Activated CD8-positive, alpha-beta memory T cell treated with anti-CD3 and anti-CD28 coated beads, Interleukin-2, amount 10 ng/mL, durations not matched to agents 7 days and 5 days (primary cell): ENCODE measurements at places on chromosomes 1 and 21. TPM values are rescaled to one million over a fixed set of nuclear protein-coding genes. Genes with fewer than 3 reads are reported as not detected.

Gene FMO1
- total RNA-seq = not detected

Gene DMBX1
- not detected for total RNA-seq

Gene MAP3K21
- 1.9 TPM for total RNA-seq

Gene CHODL
- total RNA-seq = 0.32 TPM

Gene NR1I3
- total RNA-seq = not detected

Gene PRR9
- not detected for total RNA-seq

Gene GNG4
- total RNA-seq = 0.53 TPM

Gene S100A7
- not detected for total RNA-seq

Gene TDRD5
- total RNA-seq = not detected

Gene TMPRSS2
- not detected for total RNA-seq

Gene FLG2
- total RNA-seq = not detected

Gene ZNF593OS
- total RNA-seq = not detected

Gene NUF2
- total RNA-seq = 64.9 TPM

Gene KIAA1614
- 0.07 TPM for total RNA-seq

DNA sequence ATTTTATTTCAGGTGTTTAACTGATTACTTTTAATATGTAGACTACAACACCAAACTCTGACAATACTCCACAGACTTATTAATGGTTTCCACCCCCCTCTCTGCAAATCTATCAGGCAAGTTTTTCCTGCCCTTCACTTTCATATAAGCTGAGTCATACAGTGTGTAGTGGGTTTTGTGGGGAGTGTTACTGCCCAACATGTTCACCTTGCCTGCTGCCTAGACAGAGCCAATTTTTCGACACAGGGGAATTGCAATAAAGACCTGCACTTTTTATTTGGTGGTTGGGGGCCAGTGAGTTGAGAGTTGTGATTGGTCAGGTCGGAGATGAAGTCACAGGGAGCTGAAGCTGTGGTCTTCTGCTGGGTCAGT, 119.7 kb downstream of the PPIAL4G start:
- peak; percentile 75 for DNase-seq

- peak; percentile 77 for DNase-seq
These were observed 100.4 kb upstream of the ZNF281 start for GRCh38 chr1:200510228-200510623.

- DNase-seq = no peak
These were observed 10.1 kb upstream of the NTPCR start for GRCh38 chr1:232940262-232940661.

DNA sequence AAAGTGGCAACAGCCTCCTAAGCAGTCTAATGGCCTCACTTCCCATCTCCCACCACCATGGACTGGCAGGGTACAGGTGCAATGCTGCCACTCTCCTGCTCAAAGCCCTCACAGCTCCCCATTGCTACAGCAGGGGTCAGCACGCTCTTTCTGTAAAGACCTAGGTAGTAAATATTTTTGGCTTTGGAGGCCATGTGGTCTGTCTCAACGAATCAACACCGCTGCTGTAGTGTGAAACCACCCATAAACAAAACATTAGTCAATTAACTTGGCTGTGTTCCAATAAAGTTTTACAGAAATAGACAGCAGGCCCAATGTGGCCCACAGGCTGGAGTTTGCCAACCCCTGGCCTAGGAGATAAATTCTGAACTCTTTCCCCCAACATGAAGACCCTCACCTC, 44.6 kb upstream of the TMEM125 start:
- no peak for DNase-seq

GRCh38 chr1:222521299-222522104, 26.4 kb downstream of the HHIPL2 start:
- DNase-seq = no peak

GRCh38 chr1:232788235-232788872, 16.9 kb upstream of the MAP10 start:
- DNase-seq = no peak

DNA sequence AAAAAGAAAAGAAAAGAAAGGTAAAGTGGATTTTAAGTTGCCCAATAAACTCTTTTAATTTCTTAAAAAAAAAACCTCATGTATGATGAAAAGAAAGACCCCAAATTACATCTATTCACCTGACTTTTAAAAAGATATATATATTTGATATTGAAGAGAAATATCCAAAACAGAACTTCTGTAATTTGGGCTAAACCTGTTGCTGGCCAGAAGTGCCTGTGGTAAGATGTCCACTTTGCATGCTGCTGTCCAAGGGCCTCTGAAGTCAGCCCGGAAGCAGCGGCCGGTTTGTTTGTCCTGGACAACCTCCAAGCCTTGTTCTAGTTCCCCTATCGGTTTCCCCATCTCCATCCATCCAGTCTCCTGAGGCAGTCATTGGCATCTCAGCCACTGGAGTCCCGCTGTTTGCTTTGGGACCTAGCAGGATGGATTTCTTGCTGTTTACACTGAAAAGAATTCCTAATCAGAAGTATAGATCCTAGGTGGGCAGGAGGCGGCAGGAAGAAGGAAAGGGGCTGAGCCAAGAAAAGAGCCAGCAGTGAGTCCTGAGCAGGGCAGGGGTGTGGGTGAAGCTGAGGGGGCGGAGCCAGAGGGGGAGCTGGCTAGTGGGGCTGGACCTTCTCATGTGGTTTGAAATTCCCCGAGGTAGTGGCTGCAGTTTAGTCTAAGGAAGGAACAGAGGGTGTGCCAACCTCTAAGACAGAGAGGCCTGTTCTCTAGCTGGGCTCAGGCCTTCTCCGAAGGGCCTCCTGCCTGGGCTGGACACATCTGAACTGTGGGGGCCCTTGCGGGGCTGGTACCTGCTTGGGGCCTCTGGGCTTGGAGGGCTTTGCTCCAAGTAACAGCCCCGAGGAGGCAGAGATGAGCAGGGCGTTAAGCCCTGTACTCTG, 3.3 kb downstream of the NCMAP start:
- no peak for DNase-seq

GRCh38 chr1:34859446-34860200, at the start of gene SMIM12:
SMIM12 (minus strand) TSS chr1:34859749; CDS start chr1:34855977, 3,772 bp downstream.
- peak; percentile 95 for DNase-seq

- DNase-seq = peak; percentile 94
These were observed 25.1 kb upstream of the RUNX3 start for GRCh38 chr1:24955161-24955560.

DNA sequence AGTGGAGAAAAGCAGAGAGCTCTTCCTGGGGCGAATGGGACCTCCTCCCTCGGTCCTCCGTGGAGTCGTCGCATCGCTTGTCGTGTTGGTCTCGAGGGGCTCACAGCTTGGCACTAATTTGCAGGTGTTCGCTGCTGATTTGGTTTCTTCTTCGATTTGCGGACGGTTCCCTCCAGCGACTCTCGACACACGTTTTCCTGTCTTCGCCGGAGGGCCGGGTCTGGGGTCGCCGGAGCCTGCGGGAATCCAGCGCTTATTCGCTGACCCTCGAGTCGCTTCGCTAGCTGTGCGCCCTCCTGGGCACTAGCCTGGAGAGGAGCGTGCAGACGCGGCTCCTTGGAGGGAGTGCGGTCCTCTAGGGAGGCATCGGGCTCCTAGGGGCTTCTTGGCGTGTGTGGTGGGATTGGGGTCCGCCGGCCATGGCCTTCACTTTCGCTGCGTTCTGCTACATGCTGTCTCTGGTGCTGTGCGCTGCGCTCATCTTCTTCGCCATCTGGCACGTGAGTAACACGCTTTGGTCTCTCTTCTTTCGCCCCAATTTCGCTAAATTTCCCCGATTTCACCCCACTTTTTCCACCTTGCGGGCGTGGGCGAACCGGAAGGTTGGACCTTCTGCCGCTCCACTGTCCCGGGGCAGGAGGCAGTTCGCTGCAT, 766 bp downstream of the CNIH3 start:
- DNase-seq = no peak

- no peak for DNase-seq
These were observed 51.6 kb downstream of the PIK3CD start for GRCh38 chr1:9703165-9703509.

DNA sequence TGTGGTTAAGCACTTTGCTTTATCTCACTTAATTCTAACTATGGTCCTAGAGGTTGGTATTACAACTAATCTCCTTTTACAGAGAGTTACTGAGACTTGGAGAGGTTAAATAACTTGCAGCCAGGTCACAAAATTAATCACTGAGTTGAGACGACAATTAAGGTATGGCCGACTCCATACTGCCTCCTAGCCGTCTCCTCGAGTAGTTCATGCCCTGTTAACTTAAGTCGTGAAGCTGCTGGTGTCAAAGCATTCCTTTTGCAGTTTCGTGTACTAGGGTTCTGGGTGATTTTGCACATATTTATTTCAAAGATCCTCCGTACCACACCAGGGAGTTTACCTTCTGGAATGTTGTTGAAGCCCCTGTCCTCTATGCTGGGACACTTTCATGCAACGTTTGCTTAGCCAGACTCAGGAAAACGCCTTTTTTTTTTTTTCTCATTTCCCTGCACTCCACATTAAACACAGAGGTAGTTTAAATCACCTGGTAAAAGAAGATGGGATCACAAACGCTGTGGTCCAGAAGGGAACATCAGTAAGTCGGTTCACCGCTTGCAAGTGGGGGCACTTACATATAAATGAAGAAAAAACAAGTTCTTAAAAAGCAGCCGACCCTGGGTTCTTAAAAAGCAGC, 570 bp upstream of the NEK7 start:
- peak; percentile 87 for DNase-seq

DNA sequence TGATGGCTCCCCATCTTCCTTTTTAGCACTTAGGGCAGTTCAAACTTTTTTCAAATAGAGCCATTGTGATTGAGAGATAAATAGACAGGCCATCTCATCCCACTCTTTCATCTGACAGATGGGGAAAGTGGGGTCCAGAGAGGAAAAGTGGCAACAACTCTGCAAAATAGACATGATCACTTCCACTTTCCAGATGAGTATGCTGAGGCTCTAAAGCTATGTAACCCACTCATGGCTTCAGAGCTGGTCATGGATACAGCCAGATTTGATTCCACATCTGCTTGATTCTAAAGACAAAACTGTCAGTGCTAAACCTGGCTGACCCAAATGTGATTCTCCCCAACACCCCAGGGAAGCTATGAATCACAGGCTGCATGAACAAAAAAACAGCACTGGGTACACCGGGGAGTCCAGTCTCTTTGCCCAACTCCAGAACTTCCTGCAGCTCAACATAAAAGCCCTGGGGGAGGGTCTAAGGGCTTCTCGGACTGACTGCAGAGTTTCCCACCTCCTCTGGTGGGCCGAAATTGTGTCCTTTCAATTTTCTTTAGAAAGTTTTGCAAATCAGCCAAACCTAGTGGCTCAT, 59.3 kb downstream of the PLPP3 start:
- DNase-seq = no peak

DNA sequence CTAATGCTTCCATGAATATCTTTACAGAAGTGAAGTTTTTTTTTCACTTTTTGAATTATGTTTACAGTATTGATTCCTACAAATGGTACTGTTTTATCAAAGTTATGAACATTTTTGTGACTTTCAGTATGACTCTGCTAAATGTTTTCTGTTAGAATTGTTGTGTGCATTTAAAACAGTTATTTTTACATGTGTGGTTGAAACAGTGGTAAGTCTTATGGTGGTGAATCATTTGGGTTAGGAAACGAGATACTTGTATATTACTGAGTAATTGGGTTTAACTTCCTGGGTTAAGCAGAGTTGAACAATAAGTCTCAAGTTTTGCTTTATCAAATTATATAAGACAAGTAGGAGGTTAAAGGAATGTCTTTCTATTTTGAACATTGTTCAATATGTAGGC, 66.8 kb downstream of the VPS13D start:
- DNase-seq = no peak

DNA sequence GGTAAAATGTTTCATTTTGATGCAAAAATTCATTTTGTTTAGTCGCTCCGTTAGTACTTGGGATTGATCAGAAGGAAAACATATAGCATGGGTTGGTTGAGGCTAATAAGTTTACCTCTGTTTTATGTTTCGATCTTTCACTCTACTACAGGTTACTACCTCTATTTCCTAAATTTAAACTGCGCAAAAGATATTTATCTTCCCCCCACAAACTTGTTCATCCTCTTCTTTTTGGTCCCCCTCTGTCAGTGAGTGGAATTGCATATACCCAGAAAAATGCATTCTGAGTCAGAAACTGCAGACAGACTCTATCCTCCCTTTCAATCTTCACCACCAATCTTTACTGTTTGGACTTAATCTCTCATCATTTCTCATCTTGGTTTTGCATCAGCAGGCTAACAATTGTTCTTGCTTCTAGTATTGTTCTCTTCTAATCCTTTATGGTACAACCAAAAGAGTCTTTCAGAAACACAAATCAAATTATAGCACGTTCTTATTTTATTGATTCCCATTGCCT, 316.0 kb upstream of the ADGRL4 start:
- no peak for DNase-seq

GRCh38 chr1:224724566-224724965, 108.4 kb downstream of the CNIH3 start:
- no peak for DNase-seq

GRCh38 chr1:117013309-117013858, 11.8 kb downstream of the CD101 start:
- no peak for DNase-seq

DNA sequence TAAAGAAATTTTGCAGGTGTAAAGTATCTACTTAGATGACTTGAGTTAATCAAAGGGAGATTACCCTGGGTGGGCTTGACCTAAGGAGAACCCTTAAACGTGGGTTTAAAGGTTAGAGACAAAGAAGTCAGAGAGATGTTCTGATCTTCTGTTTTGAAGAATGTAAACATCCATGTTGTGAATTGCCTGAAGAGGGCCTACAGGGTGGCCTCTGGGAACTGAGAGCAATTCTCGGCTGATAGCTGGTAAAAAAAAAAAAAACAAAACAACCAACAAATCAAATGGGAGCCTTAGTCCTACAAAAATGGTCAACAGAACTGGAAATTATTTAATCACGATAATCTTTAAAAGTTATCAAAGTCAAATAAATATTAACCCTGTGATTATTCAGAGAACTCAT, 89.4 kb upstream of the BCL10 start:
- no peak for DNase-seq

- no peak for DNase-seq
These were observed 6.1 kb downstream of the CERS2 start for GRCh38 chr1:150968491-150968890.

GRCh38 chr1:156591432-156592157, at the start of gene NAXE:
NAXE (plus strand) TSS chr1:156591776; CDS start chr1:156591805, 29 bp downstream.
- DNase-seq = peak; percentile 77

DNA sequence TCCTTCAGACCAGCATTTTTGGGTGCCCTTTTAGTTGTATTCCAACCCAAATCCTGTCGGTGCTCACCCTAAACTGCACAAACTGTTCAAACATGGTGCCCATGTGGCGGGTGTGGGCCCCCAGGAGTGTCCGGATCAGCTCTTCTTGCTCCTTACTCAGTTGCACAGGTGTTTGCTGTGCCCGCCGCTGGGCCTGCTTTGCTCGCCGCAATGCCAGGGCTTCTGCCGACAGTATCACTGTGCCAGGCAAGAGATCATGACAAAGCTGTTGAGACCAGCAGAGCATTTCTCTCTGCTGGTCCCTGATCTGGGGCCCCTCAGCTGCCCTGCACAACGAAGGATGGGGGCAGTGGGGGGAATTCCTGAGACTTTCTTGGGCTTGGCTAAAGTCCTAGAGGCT, 4.9 kb downstream of the NR1I3 start:
- DNase-seq = no peak

GRCh38 chr1:95230768-95231191, 3.2 kb upstream of the RWDD3 start:
- DNase-seq = no peak

- DNase-seq = no peak
These were observed 16.4 kb upstream of the MAPKAPK2 start for GRCh38 chr1:206668351-206668750.

- DNase-seq = no peak
These were observed 85.1 kb upstream of the LMO4 start for GRCh38 chr1:87243573-87243972.

GRCh38 chr1:1985375-1986050, 18.1 kb downstream of the CFAP74 start:
- DNase-seq = no peak
